ENCODE measurements at places on chromosomes 6 and 20.

GRCh38 chr6:13194852-13195251 lies 133.5 kb downstream of the TBC1D7 start:
- DNase-seq: no peak

GRCh38 chr6:19417713-19418112 lies 419.5 kb upstream of the ID4 start:
- no peak for DNase-seq

GRCh38 chr6:37190159-37190535 lies 20.2 kb downstream of the PIM1 start:
- no peak for DNase-seq

DNA sequence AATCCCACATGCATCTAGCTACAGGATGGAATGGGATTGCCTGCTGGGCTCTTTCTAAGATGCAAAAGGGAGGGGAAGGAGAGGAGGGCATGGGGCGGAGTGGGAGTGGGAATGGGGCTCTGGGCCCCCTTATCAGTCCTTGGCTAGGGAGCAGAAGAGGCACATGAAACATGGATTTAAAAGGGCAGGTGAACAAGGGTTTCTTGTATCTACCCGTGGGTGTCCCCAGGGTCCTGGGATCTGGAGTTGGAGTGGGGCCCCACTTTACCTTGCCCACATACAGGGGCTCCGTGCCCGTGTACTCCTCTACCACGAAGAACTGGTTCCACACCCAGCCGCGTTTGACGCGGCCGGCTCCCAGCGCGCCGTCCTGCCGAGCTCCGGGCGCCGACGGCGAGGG lies 57.5 kb downstream of the CDH22 start:
- no peak for DNase-seq

- no peak for DNase-seq
These were observed 557.3 kb upstream of the CDH4 start for GRCh38 chr20:60694763-60695162.

- DNase-seq: no peak
These were observed 66.0 kb upstream of the RIN2 start for GRCh38 chr20:19692100-19692499.

GRCh38 chr6:90547991-90548390 lies 38.9 kb downstream of the MAP3K7 start:
- no peak for DNase-seq

GRCh38 chr20:11738852-11739251 lies 178.8 kb upstream of the BTBD3 start:
- no peak for DNase-seq

GRCh38 chr6:150377211-150377781 lies 8.5 kb downstream of the IYD start:
- no peak for DNase-seq

DNA sequence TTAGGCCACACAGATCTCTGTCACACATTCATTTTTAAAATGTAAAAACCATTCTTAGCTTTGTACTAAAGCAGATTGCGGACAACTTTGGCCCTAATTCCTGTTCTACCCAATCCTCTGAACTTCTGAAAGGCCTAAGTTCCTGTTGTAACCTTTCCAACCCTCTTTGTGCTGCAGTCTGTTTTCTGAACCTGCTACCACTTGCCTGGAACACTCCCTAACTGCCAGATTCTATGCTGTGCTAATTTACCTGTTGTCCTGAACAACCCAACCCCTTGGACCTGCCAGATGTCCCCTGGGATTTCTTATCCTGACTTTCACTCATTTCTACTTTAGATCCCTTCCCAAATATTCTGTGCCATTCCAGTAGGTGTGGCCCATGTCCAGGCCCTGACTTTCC lies 398.7 kb downstream of the ZFAND3 start:
- DNase-seq: no peak

- no peak for DNase-seq
These were observed 469.8 kb upstream of the FLRT3 start for GRCh38 chr20:14807224-14807623.

GRCh38 chr20:1005452-1006027 lies 3.4 kb upstream of the RSPO4 start:
- DNase-seq: peak; percentile 13

DNA sequence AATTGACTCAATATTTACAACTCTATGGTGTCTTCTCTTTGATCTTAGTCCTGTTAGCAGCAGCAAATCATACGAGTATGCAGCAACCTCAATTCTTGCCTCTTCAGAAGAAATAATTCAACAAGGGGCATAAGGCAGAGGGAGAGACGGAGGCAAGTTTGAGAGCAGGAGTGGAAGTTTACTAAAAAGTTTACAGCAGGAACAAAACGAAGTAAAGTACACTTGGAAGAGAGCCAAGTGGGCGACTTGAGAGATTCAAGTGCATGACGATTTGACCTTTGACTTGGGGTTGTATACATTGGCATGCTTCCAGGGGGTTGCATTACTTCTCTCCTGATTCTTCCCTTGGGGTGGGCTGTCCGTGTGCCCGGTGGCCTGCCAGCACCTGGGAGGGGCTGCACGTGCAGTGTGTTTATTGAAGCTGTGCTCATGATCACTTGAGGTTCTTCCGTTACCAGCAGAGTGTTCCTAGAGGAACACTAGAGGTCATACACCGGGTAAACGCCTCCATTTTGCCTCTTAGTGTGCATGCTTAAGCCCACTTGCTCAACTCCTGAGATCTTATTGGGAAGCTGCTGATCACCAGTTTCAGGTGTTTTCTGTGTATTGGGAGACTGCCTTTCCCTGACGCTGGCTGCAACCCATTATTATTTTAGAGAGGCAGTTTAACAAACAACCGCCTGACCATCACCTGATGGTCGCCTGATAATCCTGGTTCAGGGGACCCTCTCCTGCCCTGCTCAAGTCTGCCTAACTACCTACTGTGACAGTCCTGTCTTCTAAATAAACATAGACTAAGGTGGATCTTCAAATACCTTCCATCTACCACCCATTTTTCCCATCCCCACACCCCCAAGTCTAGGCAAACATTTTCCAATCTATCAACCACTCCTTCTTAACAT lies 172.4 kb upstream of the MYLIP start:
- DNase-seq: no peak

All from activated CD8-positive, alpha-beta memory T cell treated with anti-CD3 and anti-CD28 coated beads, Interleukin-2, amount 50 U/mL, for 4 hours (primary cell).